Upper lobe of right lung (tissue), 1 donor: ENCODE measurements at places on chromosomes 5 and 9. TPM values are rescaled to one million over a fixed set of nuclear protein-coding genes. Genes with fewer than 3 reads are reported as not detected.
A peak's percentile ranks its signal among the peaks of the same experiment; 100 is the strongest.

DNA sequence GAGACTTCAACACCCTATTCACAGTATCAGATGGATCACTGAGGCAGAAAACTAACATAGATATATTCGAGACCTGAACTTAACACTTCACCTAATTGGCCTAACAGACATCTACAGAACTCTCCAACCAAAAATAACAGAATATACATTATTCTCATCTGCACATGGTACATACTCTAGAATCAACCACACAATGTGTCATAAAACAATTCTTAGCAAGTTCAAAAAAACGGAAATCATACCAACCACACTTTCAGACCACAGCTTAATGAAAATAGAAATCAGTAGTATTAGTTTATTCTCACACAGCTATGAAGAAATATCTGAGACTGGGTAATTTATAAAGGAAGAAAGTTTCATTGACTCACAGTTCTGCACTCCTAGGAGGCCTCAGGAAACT is 387.9 kb downstream of the DEPDC1B start:
- no peak for DNase-seq

The PCDHA6 gene
- 0.64 TPM for total RNA-seq

The TAF11L5 gene
- total RNA-seq: not detected

The PCDHGB6 gene
- total RNA-seq: 7.5 TPM

- DNase-seq: no peak
These were observed 103.5 kb upstream of the ARRDC3 start for GRCh38 chr5:91486638-91487037.

The RASA1 gene
- 28.5 TPM for total RNA-seq

The FAM114A2 gene
- total RNA-seq: 37.4 TPM

- no peak for DNase-seq
These were observed 46.4 kb downstream of the ANXA2R start for GRCh38 chr5:42993516-42994245.

- peak; percentile 89 for DNase-seq
These were observed 83.4 kb downstream of the RAPGEF1 start for GRCh38 chr9:131656356-131657036.

DNA sequence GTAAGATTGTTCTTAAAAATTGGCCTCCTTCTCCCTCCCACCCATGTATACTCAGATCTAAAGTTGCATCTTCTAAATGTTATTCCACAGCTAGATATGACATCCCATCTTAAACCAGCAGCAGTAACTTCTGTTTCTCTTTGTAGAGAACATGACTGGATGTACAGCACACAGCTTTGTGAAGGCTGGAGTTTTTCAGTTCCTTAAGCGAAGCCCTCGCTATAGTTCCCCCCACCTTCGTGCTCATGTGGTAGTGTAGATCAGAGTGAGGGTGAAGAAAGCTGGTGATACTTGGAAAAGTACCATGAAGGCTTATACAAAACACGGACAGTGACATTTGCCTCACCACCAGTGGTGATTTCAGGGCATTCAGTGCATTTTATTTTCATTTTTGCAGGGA is 137.5 kb downstream of the MAT2B start:
- DNase-seq: no peak

The CHSY3 gene
- 5.7 TPM for total RNA-seq

The FGF18 gene
- 4.2 TPM for total RNA-seq

The SWI5 gene
- total RNA-seq: 18.9 TPM

The ANGPTL2 gene
- total RNA-seq: 19.4 TPM

The DAPK1 gene
- total RNA-seq: 168 TPM

GRCh38 chr9:129093602-129094386 is 12.9 kb downstream of the DOLPP1 start:
- DNase-seq: no peak

The SPAG8 gene
- 2.8 TPM for total RNA-seq

- DNase-seq: no peak
These were observed 19.7 kb downstream of the SUB1 start for GRCh38 chr5:32604800-32605765.
